ENCODE measurements at places on chromosomes 4 and X.

DNA sequence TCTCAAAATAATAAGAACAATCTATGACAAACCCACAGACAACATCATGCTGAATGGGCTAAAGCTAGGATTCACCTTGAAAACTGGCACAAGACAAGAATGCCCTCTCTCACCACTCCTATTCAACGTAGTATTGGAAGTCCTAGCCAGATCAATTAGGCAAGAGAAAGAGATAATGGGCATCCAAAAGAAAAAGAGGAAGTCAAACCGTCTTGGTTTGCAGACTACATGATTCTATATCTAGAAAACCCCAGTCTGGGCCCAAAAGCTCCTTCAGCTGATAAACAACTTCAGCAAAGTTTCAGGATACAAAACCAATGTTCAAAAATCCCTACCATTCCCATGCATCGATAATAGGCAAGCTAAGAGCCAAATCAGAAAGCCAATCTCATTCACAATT is 59.0 kb downstream of the CHM start:
- DNase-seq, result no peak

DNA sequence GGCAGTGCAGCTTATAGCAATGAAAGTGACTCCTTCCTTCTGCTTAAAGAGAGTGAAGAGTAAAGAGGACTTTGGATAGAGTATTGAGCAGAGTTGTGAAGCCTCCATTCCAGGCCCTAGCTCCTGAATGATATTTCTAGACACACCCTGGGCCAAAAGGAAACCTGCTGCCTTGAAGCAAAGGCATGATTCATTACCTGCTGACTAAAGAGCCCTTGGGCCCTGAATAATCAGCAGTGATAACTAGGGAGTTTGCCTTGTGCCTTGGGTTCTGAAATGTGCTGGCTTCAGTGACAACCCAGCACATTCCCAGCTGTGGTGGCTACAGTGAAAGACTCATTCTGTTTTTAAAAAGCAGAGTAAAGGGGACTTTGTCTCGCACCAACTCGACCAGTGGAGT is 49.2 kb downstream of the STPG2 start:
- no peak for DNase-seq

- no peak for DNase-seq
Observed at GRCh38 chrX:45954026-45954425, 591.2 kb downstream of the ZNF674 start.

GRCh38 chr4:111631215-111631999 is 513.8 kb upstream of the FAM241A start:
- DNase-seq, result no peak

DNA sequence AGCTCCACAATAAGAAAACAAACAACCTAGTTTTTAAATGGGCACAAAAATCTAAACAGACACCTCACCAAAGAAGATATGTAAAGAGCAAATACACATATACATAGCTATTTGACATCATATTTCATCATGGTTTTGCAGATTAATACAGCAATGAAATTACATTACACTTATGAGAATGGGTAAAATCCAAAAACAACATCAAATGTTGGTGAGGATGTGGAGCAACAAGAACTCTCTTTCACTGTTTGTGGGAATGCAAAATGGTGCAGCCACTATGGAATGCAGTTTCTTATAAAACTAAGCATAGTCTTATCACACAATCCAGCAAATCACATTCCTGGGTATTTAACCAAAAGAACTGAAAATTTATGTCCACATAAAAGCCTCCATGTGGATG is 25.0 kb downstream of the TLR6 start:
- no peak for DNase-seq

- no peak for DNase-seq
Observed at GRCh38 chr4:54255881-54256280, 26.8 kb downstream of the PDGFRA start.

DNA sequence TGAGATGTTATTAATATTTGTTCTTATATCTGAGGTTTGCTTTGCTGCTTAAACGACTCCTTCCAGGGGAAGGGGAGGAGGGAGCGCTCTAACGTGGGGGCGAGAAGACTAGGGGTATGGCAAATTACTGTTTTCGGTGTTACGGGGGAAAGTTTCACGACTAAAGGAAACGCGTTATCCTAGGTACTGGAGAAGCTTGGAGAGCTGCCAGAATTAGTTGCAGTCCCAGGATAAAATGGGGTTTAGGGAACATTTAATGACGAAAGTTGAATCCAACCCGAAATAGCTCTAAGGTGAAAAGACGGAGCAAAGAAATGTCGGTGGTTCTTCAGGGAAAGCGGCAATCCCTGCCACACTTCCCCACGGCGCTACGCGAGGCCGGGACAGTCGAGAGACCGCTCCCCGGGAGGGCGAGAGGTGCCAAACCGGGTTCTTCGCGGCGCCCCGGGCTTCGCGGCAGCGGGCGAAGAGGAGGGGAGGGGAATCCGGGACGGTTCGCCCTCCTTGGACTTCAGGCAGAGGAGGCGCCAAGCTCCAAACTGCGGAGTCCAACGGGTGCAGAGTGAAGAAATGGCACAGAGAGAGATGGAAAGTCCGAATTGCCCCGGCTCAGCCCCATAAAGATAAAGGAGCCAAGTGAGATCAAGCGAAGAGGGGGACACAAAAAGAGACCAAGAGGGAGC is 724 bp downstream of the THOC2 start:
- no peak for DNase-seq

DNA sequence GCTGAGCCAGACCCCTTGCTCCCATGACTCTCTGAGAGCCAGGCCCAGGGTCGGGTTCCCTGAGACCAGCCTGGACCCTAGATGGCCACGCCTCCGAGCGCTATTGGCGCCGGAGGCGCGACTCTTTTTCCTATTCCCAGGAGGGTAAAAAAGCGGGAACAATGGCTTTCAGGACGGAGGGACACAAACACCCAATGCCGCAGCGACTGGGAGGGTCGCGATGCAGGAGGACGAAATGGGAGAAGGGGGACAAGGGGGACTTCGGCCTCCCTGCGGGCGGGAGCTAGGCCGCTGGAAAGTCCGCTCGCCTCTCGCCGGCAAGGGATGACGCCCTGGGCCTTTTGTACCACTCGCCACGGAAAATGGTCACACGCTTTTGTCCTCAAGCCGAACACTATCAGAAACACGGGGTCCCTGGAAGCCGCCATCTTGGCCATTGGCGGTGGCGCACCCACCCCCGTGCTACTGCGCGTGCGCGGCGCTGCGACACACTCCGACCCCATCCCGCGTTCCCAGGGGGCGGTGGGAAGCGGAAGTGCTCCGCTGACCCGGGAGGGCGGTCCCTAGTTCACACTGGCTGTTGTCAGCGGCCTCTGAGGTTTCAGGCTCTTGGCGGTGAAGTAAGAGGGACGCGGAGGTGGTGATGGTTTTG is 98.4 kb downstream of the ZNF674 start:
- peak; percentile 64 for DNase-seq

DNA sequence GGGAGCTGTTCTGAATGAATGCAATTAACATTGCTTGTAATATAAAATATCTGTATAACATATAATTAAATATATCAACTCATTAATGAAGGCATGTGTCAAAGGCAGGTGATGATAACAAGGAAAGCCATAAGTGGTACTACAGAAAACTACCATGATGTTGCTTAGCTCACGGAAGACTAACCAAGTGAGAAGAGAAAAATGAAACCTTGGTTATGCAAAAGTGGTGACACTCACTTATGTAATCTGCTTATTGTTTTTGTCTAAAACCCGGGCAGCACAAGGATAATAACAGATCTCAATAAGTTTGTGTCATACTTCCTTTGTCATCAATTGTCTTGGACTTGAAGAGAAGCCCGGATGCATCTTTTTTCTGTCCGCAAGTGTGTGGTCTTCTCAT is 156.4 kb downstream of the HS6ST2 start:
- no peak for DNase-seq

- no peak for DNase-seq
Observed at GRCh38 chr4:123517176-123517575, 120.6 kb downstream of the SPRY1 start.

- no peak for DNase-seq
Observed at GRCh38 chr4:78667764-78668163, 108.4 kb upstream of the BMP2K start.

GRCh38 chrX:107857837-107858236 is 32.2 kb downstream of the MID2 start:
- DNase-seq, result no peak

DNA sequence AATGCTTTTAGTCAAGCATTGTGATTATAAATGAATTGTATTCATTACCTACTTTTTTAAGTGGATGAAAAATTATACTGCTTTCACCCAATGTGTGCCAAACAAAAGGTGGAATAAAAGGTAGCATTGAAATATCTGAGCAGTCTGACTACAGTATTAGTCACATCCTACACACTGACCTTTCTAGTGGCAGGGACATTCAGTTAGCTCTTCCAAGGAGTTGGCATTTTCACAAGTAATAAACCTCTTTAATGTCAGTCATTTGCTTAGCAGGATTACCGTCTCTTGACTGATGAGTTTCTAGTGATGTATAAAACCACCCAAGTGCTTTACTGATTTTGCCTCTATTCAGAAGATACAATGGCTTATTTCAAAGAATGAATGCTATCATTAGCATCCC is 687.9 kb downstream of the ARAP2 start:
- DNase-seq, result no peak

Data from stimulated activated CD4-positive, alpha-beta T cell treated with anti-CD3 and anti-CD28 coated beads, TNF-alpha, amount 100 ng/mL, for 1 hour (primary cell).